Esophagus mucosa (tissue), 1 donor: ENCODE measurements at places on chromosomes 13 and 19. TPM values are rescaled to one million over a fixed set of nuclear protein-coding genes. Genes with fewer than 3 reads are reported as not detected.

DNA sequence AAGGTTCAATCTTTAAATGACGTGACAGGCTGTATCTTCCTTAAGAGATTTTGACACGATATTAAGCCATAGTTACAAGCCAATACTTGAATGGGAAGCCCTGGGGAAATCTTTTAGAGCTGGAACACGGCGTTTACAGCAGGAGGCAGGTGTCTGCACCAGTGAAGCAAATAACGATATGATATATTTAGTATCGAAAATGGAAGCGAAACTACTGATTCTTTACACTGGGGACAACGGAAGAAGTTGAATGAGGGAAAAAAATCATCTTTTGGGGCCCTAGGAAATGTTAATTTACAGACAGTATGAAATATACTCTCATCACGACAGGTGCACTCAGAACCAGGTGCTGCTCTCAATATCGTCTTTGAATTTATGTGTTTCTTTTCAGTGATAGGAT is 793.9 kb upstream of the PCDH20 start:
- ATAC-seq: no peak

- ATAC-seq: peak; percentile 51
Measured at GRCh38 chr13:31236211-31236786, 36.5 kb downstream of the B3GLCT start.

DNA sequence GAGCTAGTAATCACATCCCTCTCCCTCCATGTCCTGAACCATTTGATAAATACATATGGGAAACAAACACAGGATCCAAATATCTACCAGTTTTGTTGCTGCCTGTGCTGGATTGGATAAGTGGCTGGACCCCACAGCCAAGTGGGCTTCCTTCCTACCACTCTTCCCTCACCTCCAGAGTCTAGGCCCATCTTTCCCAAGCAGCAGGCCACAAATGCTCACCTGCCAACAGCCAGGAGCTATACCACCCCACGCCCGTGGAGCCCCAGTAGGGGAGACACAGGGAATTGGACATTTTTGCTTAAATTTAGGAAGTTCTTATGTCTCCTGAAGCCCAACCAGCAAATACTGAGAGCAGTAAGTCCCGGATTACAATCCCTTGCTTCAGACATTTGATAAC is 55.8 kb downstream of the HSPH1 start:
- ATAC-seq: no peak

- ATAC-seq: no peak
Measured at GRCh38 chr13:63425131-63425530, 2009.5 kb upstream of the PCDH20 start.

DNA sequence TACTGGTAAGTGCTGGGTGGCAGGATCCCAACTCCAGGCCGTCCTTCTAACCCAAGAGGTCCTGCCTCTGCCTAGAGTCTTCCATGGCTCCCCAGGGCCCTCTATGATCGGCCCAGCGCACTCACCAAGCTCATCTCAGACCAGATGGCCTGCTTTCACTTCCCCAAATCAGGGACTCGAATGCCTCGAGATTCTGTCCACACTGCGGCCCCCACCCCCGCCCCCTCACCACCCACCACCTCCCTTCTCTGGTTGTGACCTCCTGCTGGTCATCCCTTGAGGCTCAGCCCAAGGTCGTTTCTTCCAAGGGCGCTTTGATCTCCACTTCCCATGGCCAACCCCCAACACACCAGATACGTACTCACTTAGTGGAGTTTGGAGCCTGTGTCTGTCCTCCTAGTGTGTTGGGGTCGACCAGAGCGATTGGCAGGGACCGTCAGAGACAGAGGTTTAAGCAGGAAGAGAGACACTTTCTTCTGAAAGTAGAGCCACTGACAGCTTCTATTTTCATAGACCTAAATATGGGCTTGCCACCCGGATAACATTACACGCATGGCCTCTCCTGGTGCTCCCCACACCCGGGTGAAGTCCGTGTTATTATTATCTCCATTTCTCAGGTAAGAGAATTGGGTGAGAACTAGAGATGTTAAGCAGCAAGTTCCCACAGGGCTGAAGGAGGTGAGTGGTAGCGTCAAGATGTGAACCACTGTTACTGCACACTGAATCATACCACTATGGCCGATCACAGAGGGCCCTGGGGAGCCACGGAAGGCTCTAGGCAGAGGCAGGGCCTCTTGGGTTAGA is at the start of gene FCER2:
Gene FCER2 (minus strand): TSS at position 478 of the 804 bp plus-strand sequence. CDS start 2,371 bp downstream, outside the sequence.
- peak; percentile 31 for ATAC-seq

- peak; percentile 55 for ATAC-seq
Measured at GRCh38 chr19:35673121-35673804, 6.9 kb downstream of the UPK1A start.

The GRK1 gene
- total RNA-seq: not detected
